NCI-H1105 (cell line): ENCODE measurements at places on chromosomes 6 and 20.

DNA sequence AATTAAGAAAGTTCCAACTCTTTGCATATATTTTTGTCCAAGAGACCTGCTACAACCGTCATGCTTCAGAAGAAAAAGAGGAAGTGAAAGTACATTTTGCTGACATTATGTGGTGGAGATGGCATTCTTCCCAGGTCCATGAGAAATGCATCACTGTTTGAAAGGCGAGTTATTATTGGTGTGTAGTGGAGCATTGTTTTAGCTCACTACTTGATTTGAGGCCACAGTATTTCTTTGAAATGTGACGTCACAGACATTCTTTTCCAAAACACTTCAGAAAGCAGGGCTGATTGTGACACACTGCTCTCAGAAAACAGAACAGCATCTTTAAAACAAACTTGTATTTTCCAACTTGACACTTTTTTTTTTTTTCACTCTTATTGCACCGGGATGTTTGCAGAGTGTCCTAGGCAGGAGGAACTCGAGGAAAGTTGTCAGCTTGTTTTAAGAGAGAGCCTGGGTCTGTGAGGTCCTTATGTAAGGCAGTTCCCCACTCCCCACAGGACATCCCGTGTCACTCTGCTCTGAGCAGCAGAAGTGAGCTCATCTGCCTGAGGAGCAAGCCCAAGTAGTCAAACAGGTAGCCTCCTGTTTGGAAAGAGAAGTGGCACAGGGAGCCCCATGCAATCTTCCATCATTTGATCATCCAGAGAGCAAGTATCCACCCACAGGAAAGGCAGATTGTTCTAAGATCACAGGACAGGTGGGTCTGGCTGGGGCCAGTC is 1.1 kb downstream of the SPTLC3 start:
- no peak for DNase-seq

- no peak for DNase-seq
These were observed 17.5 kb downstream of the ELMO2 start for GRCh38 chr20:46388937-46389336.

GRCh38 chr20:13331536-13331935 is 110.5 kb downstream of the ISM1 start:
- no peak for DNase-seq

- no peak for DNase-seq
These were observed 195.7 kb downstream of the CENPW start for GRCh38 chr6:126535595-126535994.

- DNase-seq = no peak
These were observed 155.5 kb downstream of the BCAS1 start for GRCh38 chr20:53914781-53915445.

DNA sequence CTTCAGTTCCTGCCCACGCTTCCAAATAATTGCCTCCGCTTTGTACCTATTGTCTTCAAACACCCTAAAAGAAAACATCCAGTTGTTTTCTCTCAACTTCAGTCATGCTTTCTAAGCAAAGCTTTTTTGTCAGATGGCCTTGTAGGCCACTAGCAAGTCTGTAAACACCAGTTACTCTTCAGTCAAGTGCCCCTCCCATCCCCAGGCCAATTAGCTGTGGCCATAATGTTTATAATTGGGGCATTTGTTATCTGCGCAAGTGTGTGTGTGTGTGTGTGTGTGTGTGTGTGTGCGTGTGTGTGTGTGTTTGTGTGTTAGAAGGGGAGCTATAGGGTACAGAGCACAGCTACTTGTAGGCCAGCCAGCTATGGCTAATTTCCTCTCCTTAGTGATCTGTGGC is 272.4 kb upstream of the MARCKS start:
- peak; percentile 42 for DNase-seq

- DNase-seq = no peak
These were observed 82.1 kb upstream of the COL21A1 start for GRCh38 chr6:56329271-56330050.

- DNase-seq = no peak
These were observed 99.7 kb downstream of the PDE7B start for GRCh38 chr6:135951169-135951568.

- no peak for DNase-seq
These were observed 158.9 kb downstream of the MRPL14 start for GRCh38 chr6:43968110-43968965.
